ENCODE measurements at places on chromosomes 5 and 9. TPM values are rescaled to one million over a fixed set of nuclear protein-coding genes. Genes with fewer than 3 reads are reported as not detected.

DAPK1 gene
- 428 TPM for total RNA-seq

ADAMTS6 gene
- 578 TPM for total RNA-seq

NMUR2 gene
- 0.11 TPM for total RNA-seq

ZSWIM6 gene
- 8.4 TPM for total RNA-seq

ZNF367 gene
- total RNA-seq: 4.7 TPM

OR2K2 gene
- total RNA-seq: not detected

GFRA3 gene
- not detected for total RNA-seq

SLC36A3 gene
- not detected for total RNA-seq

IL7R gene
- total RNA-seq: 0.39 TPM

SPATA31A3 gene
- total RNA-seq: not detected

CETN3 gene
- 13.1 TPM for total RNA-seq

ZFP37 gene
- 0.33 TPM for total RNA-seq

OR1J2 gene
- total RNA-seq: not detected

ENTREP1 gene
- total RNA-seq: 0.39 TPM

APBA1 gene
- 15.3 TPM for total RNA-seq

MAMDC2 gene
- total RNA-seq: 19.7 TPM

UBAC1 gene
- total RNA-seq: 33.4 TPM

LTC4S gene
- total RNA-seq: 1.2 TPM

PTGS1 gene
- 0.33 TPM for total RNA-seq

CTNND2 gene
- total RNA-seq: under 0.01 TPM

BAAT gene
- not detected for total RNA-seq

PAEP gene
- not detected for total RNA-seq

BNC2 gene
- 32.6 TPM for total RNA-seq

ADAMTSL2 gene
- not detected for total RNA-seq

CCL27 gene
- not detected for total RNA-seq

CAMSAP1 gene
- total RNA-seq: 30.2 TPM

CTXN3 gene
- total RNA-seq: not detected

PRDM9 gene
- not detected for total RNA-seq

SPZ1 gene
- not detected for total RNA-seq

FANCC gene
- 7.9 TPM for total RNA-seq

LURAP1L gene
- total RNA-seq: 5.9 TPM

C5orf24 gene
- total RNA-seq: 31.4 TPM

SNCAIP gene
- 0.11 TPM for total RNA-seq

PCDHB12 gene
- under 0.01 TPM for total RNA-seq

TMC1 gene
- 0.79 TPM for total RNA-seq

NOXA1 gene
- total RNA-seq: 0.39 TPM

RASGRF2 gene
- total RNA-seq: 0.76 TPM

ADGRD2 gene
- total RNA-seq: not detected

PCDHB7 gene
- total RNA-seq: 0.79 TPM

PCDHB11 gene
- 0.39 TPM for total RNA-seq

Data from placental epithelial cell (primary cell).